RKO (cell line): ENCODE measurements at places on chromosomes 12 and 14.

DNA sequence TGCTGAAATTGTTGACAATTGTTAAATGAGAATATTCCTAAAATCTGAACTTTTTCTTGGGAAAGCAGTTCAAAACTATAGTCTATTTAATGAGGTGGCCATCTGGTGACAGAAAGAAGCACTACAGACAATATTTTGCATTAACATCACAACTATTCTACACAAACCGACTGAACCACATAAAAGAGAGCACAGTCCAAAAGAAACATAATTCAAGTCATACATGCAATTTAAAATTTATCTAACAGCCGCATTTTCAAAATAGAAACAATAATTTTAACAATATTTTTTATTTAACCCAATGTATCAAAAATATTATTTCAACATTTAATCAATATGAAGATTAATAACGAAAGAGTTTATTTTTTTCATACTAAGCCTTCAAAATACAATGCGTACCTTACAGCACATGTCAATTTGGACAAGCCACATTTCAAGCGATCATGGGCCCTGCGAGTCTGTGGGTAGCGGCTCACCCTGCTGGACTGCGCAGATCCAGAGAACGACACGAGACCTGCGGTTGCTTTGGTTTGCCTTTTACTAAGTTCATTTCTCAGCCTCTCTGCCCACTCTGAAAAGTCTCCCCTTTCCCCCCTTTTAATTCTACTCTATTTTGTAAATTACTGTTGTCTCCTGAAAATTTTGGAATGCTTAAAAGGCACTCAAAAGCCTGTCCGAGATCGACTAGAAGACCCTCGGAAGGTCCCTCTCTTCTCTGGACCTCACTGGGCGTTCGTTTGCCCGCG lies 947 bp upstream of the LRRC9 start:
- peak; percentile 54 for DNase-seq

- DNase-seq: no peak
Observed at GRCh38 chr14:56686416-56686815, 106.8 kb downstream of the TMEM260 start.

DNA sequence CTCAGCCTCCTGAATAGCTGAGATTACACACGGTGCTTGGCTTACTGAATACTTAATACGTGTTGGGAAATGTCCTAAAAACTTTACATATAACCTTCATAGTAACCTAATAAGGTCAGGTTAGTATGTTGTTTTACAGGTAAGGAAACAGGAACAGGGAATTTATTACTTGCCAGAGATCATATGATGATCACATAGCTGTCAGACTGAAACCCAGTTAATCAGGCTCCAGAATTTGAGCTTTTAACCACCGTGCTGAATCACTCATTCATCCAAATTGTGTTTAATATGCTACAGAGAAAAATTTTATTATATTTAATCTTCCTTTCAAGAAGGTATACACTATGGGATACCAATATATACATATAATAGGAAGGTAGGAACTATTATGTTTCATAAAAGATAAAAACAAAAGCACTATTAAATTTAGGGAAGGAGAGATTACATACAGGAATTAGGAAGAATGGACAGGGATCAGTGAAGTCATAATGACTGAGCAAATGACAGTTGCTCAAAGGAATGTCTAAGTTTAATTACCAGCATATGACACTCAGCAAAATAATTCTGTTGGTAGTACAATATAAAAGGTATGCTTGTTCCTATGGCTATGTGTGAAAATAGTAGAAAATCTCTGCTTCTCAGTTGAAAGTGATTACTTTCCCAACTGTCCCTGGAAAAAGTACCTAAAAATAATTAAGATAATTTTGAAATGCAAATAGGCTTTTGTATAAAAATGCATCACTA lies 59.3 kb downstream of the HEATR5A start:
- peak; percentile 90 for DNase-seq

DNA sequence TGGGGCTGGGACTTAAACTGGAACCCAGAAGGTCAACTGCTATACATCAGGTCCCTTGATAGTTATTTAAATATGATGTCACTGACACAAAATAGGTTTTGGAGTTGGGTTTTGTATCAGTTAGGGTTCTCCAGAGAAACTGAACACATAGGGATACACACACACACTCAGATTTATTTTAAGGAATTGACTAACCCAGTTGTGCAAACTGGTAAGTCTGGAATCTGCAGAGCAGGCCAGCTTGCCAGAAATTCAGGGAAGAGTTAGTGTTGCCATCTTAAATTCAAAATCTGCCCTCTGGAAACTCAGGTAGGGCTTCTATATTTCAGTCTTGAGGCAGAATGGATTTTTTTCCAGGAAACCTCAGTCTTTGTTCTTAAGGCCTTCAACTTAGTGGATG lies 36.9 kb downstream of the MAPK1IP1L start:
- DNase-seq: no peak

DNA sequence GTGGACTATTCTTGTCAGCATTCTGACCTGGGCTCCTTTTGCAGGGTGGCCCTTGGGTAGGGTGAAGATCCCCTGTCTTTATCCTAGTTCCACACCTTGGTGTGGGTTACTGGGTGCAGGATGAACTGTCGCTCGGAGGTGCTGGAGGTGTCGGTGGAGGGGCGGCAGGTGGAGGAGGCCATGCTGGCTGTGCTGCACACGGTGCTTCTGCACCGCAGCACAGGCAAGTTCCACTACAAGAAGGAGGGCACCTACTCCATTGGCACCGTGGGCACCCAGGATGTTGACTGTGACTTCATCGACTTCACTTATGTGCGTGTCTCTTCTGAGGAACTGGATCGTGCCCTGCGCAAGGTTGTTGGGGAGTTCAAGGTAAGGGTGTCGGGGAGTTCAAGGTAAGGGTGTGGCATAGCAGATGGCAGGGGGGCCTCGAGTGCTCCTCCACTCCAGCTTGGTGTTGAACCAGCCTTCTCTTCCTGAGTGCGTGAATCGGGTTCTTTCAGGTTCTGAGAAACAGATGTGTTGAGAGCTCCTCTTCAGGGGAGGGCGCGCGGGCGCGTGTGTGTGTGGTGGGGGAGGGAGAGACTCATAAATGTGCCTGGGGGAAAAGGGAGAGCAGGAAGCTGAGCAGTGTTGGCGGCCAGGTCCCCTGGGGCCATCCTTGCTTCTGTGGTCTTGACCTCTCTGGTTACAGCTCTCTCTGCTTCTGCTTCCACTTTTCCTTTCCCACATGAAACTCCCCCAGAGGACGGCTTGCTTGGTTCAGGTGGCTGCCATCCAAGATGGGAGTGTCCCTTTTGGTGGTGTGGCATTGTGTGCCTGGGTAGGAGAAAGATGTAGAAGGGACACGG lies 4.0 kb downstream of the ATG101 start:
- DNase-seq: no peak

- no peak for DNase-seq
Observed at GRCh38 chr12:2902272-2902880, 11.7 kb downstream of the TULP3 start.

DNA sequence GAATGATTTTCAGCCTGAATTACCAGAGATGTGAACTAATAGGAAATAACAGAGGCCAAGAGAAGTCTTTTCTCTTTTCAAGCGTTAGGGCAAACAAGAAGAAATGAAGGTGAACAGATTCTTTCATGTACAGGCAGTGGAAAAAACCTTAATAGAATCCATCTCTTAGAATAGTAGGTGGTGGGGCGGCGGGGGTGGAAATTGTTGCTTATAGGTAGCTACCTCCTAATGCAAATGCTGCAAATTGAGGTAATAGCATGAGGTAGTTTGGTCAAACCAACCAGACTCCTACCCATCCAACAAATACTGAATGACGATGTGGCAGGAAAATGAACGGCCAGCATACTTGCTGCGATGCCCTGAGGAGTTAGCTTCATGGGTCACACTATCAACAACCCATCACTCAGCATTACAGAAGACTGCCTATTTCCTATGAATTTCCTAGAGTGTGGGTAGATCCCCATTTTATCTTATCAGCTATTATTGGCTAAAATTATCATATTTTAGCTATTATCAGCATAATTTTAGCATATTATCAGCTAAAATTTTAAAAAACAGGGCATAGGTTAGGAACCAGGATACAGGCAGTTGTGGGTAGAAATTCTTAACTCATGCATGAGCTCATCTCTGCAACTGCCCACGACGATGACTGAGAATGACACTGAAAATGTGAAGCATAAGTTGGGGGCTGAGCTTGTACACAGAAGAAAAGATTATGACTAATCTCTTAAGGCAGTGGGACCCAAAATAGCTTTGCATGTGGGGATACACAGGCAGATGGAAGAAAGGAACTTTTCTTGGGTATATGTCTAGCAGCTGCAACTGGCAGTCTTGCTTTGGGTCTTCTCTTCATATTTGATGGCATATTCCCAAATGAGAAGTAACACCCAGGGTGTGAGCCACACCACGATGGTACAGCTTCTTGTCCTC lies 68.7 kb downstream of the NIN start:
- peak; percentile 68 for DNase-seq

GRCh38 chr14:86501611-86502010 lies 971.7 kb downstream of the FLRT2 start:
- DNase-seq: no peak

GRCh38 chr12:121196902-121197301 lies 13.0 kb upstream of the P2RX4 start:
- no peak for DNase-seq

DNA sequence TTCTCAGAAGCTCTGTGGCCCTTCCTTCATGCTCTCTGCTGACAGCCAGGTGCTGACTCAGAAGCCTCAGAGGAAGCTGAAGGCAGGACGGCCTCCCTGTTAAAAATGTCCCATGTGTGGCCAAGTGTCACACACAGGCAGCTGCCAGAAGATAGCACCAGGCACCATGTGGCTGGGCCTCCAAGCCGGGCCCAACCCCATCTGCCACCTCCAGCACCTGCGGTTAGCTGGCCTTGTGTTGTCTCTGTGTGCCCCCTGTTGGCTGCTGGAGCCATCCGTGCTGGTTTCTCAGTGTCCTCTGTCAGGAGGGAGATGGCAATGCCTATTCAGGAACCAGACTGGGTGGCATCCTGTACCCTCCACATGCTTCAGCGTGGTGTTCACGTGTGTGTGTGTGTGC lies 63.2 kb downstream of the TSPAN11 start:
- DNase-seq: no peak

DNA sequence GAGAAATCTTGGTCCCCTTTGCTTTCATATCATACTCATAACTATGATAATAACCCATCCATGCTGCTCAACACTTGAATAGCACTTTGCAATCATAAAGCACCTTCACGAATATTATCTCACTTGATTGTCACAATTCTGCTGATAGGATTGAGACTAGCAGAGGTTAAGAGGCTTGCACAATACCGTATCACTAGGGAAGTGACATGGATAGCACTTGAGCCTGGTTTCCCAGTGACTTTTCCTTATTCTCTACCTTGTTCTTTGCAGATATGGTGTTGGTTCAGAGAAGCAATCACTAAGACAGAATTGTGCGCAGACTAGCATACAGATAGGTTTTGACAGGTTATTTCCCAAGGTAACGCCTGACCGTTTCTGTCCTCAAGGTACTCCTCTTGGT lies 186.6 kb upstream of the GZMB start:
- DNase-seq: no peak

DNA sequence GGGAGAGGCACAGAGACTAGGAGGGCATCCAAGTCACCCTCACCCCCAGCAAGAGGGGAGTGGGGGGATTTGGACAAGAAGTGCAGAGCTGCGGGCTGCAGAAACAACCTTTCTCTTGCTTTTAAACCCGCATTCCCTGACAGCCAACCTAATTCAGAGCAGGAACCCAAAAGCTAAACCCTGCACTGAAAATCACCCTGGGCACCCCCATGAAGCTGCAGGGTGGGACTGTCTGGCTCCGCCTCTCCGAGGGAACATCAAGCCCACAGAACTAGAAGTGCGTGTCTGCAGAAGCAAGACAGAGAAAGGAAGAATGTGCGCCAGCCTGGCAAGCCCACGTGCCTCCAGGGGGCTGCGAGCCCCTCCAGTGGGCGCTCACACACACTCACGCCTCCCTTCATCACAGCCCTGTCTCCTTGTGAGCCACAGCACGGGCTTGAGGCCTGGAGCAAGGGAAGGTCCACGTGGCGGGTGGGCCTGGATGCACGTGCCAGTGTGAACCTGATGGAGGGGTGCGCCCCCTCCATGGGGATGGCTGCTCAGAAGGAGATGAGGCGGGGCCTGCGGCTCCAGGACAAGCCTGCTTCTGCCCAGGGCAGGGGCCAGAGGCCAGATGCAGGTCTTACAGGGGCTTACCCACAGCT lies 27.8 kb upstream of the PNMA1 start:
- DNase-seq: no peak

DNA sequence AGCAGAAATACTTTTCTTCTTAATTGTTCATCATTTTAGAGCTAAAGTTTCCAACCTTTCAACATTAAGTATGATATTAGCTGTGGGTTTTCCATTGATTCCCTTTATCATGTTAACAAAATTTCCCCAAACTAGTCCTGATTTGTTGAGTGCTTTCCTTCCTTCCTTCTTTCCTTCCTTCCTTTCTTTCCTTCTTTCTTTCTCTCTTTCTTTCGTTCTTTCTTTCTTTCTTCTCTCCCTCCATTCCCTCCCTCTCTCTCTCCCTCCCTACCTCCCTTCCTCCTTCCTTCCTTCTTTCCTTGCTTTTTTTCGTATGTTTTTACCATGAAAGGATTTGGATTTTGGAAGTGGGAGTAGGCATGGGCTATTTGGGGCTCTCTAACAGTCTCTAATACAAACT lies 133.5 kb downstream of the LMNTD1 start:
- no peak for DNase-seq

GRCh38 chr12:12010277-12011039 lies 60.3 kb upstream of the BCL2L14 start:
- DNase-seq: no peak

- DNase-seq: no peak
Observed at GRCh38 chr14:65594153-65594881, 181.8 kb downstream of the FUT8 start.

DNA sequence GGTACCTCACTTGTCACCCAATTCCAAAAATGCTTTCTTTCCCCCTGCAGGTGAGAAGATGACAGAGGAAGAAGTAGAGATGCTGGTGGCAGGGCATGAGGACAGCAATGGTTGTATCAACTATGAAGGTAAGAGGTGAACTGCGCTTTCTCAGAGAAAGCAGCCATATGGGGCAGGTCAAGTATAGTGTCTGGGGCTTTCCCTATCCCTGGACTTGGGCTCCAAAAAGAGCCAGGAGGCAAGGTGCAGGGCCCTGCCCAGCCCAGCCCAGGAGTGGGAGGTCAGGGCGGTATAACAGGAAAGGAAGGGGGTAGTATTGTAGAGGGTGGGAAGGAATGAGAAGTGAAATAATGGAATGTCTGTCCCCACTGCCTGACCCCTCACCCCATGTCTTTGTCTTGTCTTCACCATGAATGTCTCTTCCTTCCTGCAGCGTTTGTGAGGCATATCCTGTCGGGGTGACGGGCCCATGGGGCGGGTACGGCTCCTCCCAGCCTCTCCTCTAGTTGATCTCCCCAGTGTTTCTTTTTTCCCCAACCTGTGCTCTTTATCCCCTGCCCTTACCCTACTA lies 2.1 kb downstream of the MYL6 start:
- peak; percentile 80 for DNase-seq

- no peak for DNase-seq
Observed at GRCh38 chr12:111581434-111582132, 17.5 kb downstream of the ATXN2 start.

DNA sequence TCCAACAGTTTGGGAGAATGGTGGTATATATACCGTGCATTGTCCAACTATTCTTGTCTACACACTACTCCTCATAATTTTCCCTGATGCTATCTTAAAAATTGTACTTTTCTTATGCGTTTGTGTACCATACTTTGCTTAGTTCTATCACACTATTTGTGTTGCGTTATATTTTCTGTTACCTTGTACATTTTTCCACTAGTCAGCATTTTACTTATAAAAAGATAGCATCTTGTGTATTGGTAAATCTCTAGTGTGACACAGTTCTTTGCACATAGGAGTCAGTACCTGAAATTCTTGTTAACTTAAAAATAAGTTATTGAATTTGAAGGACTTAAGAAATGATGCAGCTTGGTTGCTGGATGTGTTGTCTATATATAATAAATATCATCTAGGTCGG lies 201.8 kb upstream of the LMO3 start:
- DNase-seq: no peak
